ENCODE measurements at places on chromosomes 2 and 18.

DNA sequence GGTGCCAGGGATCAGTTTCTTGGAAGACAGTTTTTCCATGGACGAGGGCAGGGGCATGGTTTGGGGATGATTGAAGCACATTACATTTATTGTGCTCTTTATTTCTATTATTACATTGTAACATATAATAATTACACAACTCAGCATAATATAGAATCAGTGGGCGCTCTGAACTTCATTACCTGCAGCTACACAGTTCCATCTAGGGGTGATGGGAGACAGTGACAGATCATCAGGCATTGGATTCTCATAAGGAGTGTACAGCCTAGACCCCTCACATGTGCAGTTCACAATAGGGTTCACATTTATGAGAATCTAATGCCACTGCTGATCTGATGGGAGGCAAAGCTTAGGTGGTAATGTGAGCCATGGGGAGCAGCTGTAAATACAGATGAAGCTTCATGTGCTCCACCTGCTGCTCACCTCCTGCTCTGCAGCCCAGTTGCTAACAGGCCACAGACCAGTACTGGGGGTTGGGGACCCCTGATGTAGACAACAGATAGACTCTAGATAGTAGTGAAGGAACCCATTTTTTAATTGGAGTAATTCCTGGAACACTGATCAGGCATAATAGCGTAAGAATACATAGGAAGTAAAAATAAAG, 41.5 kb upstream of the MC4R start:
- no peak for DNase-seq

GRCh38 chr2:215499331-215499730, 63.5 kb upstream of the FN1 start:
- no peak for DNase-seq

GRCh38 chr2:9268301-9269080, 61.9 kb downstream of the ASAP2 start:
- no peak for DNase-seq

- DNase-seq = no peak
Observed at GRCh38 chr18:36308711-36309435, 11.4 kb downstream of the FHOD3 start.

GRCh38 chr18:48000701-48001100, 70.2 kb upstream of the SMAD2 start:
- DNase-seq = no peak
